ENCODE measurements at places on chromosomes 3 and 15. TPM values are rescaled to one million over a fixed set of nuclear protein-coding genes. Genes with fewer than 3 reads are reported as not detected.

The ZNF660 gene
- 2.5 TPM for total RNA-seq

- no peak for DNase-seq
Observed at GRCh38 chr3:100489118-100489517, 3.3 kb upstream of the TMEM45A start.

- peak; percentile 27 for DNase-seq
Observed at GRCh38 chr3:88203642-88204055, 53.9 kb downstream of the C3orf38 start.

DNA sequence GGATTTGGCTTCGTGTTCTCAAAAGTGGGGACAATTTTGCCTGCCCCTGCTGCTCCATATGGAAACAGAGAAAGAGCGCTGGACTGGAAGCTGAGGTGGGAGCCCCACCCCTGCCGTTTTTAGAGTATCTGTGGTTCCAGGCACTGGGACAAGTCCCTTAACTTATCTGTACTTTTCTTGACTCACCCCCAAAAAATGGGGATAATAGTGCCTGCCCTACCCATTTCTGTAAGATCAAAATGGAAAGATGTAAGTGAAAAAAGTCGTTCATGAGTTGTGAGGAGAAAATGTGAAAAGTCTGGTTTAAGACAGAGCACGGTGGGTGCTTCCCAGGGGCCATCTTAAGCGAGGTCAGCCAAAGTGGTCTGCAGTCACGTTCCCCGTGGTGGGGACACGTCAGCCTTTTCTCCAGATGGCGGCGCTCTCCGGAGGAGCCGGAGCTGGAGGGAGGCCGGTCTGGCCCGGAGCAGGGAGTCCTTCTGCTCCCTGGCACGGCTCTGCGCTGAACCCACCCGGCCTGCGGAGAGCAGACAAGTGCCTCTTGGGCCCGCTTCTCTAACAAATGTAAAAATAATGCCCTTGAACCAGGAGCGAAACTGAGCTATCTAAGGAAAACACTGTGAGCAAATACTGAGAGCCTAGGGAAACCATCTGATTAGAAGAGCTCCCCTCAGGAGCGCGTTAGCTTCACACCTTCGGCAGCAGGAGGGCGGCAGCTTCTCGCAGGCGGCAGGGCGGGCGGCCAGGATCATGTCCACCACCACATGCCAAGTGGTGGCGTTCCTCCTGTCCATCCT is at the start of gene CLDN18:
TSS of gene CLDN18 (plus strand) at position 690 of the 797 bp plus-strand sequence. CDS start at position 751, 61 bp downstream.
- DNase-seq: no peak

DNA sequence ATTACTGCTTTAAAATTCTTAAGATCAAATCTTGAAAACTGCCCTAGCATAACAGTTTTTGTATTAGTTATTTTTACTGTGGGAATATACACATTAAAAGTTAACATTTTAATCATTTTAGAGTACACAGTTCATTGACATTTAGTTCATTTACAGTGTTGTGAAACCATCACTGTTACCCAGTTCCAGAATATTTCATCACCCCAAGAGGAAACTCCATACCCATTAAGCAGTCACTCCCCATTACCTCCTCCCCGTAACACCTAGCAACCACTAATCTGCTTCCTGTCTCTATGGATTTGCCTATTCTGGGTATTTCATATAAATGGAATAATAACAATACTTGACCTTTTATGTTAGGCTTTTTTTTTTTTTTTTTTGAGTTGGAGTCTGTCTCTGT is 164.1 kb upstream of the LRRFIP2 start:
- DNase-seq: peak; percentile 31

DNA sequence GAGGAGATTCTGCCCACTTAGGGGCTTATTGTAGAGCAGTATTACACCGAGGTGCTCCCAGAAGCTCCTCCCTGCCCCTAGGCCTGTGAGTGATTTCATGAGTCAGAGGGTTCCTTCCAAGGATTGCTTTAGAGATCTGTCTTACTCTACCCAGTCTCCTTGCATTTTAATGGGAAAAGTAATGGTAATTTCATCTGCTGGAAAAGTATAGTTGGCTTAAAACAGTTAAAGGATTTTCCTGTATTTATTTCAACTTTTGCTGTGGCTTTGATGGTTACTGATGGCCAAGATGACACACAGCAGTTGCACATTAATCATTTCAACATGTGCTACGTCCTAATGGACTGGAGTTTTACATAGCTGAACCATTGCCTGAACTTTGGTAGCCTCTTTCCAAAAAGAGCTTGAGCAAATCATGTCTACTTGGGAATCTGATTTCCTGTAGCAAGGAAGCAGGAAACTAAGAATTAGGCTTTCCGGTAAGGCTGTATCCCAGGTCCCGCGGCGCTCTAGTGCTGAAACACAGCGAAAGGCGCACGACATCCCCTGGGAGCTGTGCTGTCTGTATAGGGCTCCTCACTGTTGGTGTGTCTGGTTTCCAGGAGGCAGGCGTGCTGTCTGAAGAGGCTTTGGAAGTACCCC is 9.2 kb upstream of the PGPEP1L start:
- DNase-seq: no peak
